ENCODE measurements at places on chromosomes 13 and 19.

GRCh38 chr19:52590728-52591127 lies 20.6 kb downstream of the ZNF701 start:
- peak; percentile 62 for DNase-seq
- H3K27ac ChIP-seq, result no peak overlapping the region
- H3K36me3 ChIP-seq, result 0 out of 2 replicates have a peak, but pooled peaks cover 8% of the 10 kb centered on the region
- H3K4me3 ChIP-seq, result no peak overlapping the region
- H3K4me1 ChIP-seq, result peaks cover 2% of the 10 kb centered on the region

GRCh38 chr13:40406405-40407120 lies 259.9 kb downstream of the FOXO1 start:
- H3K36me3 ChIP-seq, result no peaks in the 10 kb centered on the region
- no peak overlapping the region for H3K4me3 ChIP-seq
- H3K27me3 ChIP-seq, result no peaks in the 10 kb centered on the region
- no peak overlapping the region for H3K27ac ChIP-seq
- DNase-seq, result no peak

DNA sequence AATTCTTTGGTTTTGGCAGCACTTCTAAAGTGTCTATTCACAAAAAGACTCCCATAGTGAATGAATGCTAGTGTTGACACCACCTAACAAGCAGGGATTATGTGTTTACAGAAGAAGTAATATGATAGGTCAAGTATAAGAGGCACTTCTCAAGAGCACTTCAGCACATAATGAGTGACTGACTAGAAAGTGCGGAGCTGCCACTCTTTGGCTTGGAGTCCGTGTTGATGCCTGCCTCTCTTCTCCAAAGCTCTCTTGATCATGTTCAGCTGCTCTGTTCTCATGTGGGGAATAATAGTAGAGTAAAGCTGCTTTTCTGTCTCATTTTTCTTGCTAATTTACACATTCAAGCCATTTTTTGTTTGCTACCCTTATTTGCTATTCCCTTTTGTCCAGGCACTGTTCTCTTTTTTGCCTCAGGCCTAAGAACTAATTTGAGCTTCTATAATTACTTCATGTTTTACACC lies 22.7 kb upstream of the MAB21L1 start:
- no peaks in the 10 kb centered on the region for H3K36me3 ChIP-seq
- H3K27ac ChIP-seq, result no peak overlapping the region
- H3K27me3 ChIP-seq, result no peaks in the 10 kb centered on the region
- DNase-seq, result no peak
- no peaks in the 10 kb centered on the region for H3K4me1 ChIP-seq

DNA sequence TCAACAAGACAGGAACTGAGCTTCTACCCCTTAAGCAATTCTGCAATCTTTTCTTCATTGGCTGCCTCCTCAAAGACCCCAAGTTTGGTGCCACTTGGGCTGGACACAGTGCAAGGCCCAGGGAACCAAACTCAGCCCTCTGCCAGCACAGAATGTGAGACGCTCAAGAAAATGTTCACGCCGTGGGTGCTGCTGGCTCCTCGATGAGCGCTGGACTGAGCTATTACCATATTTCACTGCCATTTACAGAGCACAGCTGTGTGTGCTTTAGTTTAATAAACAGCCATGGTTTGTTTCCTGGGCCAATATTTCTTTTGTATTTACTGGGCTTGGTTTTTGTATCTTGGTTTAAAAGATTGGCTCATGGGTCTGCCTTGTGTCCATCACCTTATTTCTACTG lies 138.8 kb upstream of the VSTM2B start:
- no peak for DNase-seq
- no peaks in the 10 kb centered on the region for H3K36me3 ChIP-seq
- no peak overlapping the region for H3K4me3 ChIP-seq
- peaks cover 10% of the 10 kb centered on the region for H3K4me1 ChIP-seq
- no peak overlapping the region for H3K27ac ChIP-seq

- H3K4me1 ChIP-seq, result peaks cover 22% of the 10 kb centered on the region
- peaks cover 36% of the 10 kb centered on the region for H3K27me3 ChIP-seq
- H3K36me3 ChIP-seq, result no peaks in the 10 kb centered on the region
- peak overlapping the region; percentile 79 for H3K4me3 ChIP-seq
These were observed 14.4 kb downstream of the CCDC124 start for GRCh38 chr19:17946965-17947784.

GRCh38 chr13:19680751-19681150 lies 47.3 kb downstream of the MPHOSPH8 start:
- no peaks in the 10 kb centered on the region for H3K36me3 ChIP-seq
- peaks cover 40% of the 10 kb centered on the region for H3K4me1 ChIP-seq
- no peak overlapping the region for H3K4me3 ChIP-seq
- H3K27me3 ChIP-seq, result no peaks in the 10 kb centered on the region

DNA sequence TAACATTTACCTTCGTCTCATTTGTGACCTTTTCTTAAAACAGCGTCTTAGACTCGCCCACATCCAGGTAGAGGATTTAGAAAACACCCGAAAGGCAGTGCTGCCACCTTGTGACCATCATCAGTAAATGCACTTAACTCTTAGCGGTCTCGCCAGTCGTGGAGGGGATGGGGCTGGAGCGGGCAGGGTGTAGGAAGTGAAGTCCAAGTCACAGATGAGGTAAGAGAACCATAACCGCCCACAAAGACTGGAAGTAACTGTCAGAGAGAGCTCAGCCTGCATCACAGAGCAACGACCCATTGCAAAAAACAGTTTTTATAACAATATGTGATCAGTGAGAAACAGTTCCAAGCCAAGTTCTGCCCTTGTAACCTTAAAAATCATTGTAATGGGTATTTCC lies 10.7 kb upstream of the CEACAM3 start:
- peaks cover 18% of the 10 kb centered on the region for H3K27me3 ChIP-seq
- peak overlapping the region; percentile 44 for H3K4me3 ChIP-seq
- H3K27ac ChIP-seq, result no peak overlapping the region
- H3K4me1 ChIP-seq, result no peaks in the 10 kb centered on the region
- no peaks in the 10 kb centered on the region for H3K36me3 ChIP-seq
- DNase-seq, result peak; percentile 93

DNA sequence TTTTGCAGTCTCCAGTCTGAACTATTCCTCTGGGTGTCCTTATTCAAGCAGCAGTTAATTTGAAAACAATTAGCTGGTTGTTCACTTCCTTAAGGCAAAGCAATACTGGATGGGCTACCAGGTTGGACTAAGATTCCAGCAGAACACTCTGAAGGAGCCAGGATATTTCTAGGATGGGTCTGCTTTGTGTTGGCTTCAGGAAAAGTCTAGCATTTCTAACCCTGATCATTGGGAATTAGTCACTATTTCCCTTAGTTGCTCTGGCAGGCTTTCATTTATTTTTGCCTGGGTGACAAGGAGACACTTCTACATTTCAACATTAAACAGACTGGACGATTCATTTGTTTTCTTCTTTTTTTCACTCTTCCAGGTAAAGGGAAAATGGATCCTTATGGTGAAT lies 228.4 kb downstream of the ENOX1 start:
- H3K4me1 ChIP-seq, result no peaks in the 10 kb centered on the region
- H3K27me3 ChIP-seq, result no peaks in the 10 kb centered on the region
- H3K36me3 ChIP-seq, result no peaks in the 10 kb centered on the region
- H3K27ac ChIP-seq, result no peak overlapping the region
- no peak overlapping the region for H3K4me3 ChIP-seq

GRCh38 chr19:5023128-5023571 lies 54.2 kb downstream of the KDM4B start:
- H3K4me3 ChIP-seq, result no peak overlapping the region
- no peak for DNase-seq
- no peak overlapping the region for H3K27ac ChIP-seq

GRCh38 chr19:38842439-38843174 lies 7.2 kb downstream of the HNRNPL start:
- H3K36me3 ChIP-seq, result peaks cover 98% of the 10 kb centered on the region
- H3K27ac ChIP-seq, result peak overlapping the region; percentile 50
- H3K27me3 ChIP-seq, result no peaks in the 10 kb centered on the region
- no peaks in the 10 kb centered on the region for H3K4me1 ChIP-seq
- H3K4me3 ChIP-seq, result no peak overlapping the region

DNA sequence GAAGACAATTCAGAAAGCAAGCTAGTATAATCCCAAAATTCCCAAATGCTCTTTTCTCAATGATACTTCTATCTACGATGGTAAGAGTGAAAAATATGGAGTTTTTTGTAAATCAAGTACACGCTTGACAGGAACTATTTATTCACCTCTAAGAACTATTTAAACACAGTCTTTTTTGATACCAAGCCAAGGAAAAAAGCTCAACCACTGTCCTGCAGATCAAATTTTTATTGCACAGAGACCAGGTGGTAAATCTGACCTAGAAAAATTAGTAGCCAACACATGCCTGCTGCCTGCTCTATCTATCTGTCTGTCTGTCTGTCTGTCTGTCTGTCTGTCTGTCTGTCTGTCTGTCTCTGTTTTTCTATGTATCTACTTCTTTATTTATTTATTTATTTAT lies 292.2 kb downstream of the MZT1 start:
- no peaks in the 10 kb centered on the region for H3K27me3 ChIP-seq
- no peaks in the 10 kb centered on the region for H3K36me3 ChIP-seq
- no peak for DNase-seq
- H3K27ac ChIP-seq, result no peak overlapping the region
- peaks cover 17% of the 10 kb centered on the region for H3K4me1 ChIP-seq

GRCh38 chr13:109331011-109331433 lies 455.4 kb downstream of the IRS2 start:
- no peak overlapping the region for H3K27ac ChIP-seq
- no peaks in the 10 kb centered on the region for H3K36me3 ChIP-seq
- no peaks in the 10 kb centered on the region for H3K4me1 ChIP-seq

DNA sequence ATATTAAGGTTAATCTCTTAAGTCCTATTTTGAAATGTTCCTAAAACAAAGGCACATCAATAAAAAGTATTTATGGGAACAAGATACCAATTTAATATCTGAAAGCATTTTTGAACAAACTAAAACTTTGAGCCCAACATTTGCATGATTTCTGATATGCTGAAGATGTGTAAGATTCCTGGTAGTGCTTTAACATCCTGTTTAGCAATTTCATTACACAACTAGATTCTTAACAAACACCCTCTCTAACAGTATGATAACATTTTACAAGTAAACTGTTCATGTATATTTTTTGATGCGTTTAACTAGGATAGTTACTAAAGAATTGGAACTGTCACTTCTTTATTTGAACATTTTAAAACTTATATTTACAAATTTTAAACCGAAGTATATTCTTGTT lies 63.9 kb downstream of the DACH1 start:
- no peak for DNase-seq
- no peaks in the 10 kb centered on the region for H3K27me3 ChIP-seq
- no peaks in the 10 kb centered on the region for H3K4me1 ChIP-seq

DNA sequence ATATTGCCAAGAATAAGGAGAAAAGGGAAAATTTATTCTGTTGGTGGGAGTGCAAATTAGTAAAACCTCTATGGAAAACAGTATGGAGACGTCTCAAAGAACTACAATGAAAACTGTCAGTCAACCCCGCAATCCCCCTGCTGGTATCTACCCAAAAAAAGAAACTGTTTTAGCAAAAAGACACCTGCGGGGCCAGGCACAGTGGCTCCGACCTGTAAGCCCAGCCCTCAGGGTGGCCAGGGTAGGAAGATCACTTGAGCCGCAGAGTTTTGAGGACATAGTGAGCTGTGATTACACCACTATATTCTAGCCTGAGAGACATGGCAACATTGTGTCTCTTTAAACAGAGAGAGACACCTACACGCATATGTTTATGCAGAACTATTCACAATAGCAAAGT lies 37.5 kb upstream of the SLITRK1 start:
- H3K27me3 ChIP-seq, result no peaks in the 10 kb centered on the region
- DNase-seq, result peak; percentile 34
- no peaks in the 10 kb centered on the region for H3K4me1 ChIP-seq
- no peak overlapping the region for H3K27ac ChIP-seq
- H3K4me3 ChIP-seq, result no peak overlapping the region
- H3K36me3 ChIP-seq, result no peaks in the 10 kb centered on the region

- H3K4me3 ChIP-seq, result no peak overlapping the region
- H3K27ac ChIP-seq, result no peak overlapping the region
- peak; percentile 82 for DNase-seq
- peaks cover 3% of the 10 kb centered on the region for H3K4me1 ChIP-seq
- no peaks in the 10 kb centered on the region for H3K27me3 ChIP-seq
- H3K36me3 ChIP-seq, result no peaks in the 10 kb centered on the region
These were observed 5.6 kb upstream of the SYDE1 start for GRCh38 chr19:15101479-15102082.

GRCh38 chr13:30696278-30697176 lies 38.8 kb upstream of the ALOX5AP start:
- H3K36me3 ChIP-seq, result no peaks in the 10 kb centered on the region
- no peak overlapping the region for H3K4me3 ChIP-seq
- H3K4me1 ChIP-seq, result peaks cover 17% of the 10 kb centered on the region
- H3K27me3 ChIP-seq, result no peaks in the 10 kb centered on the region
- no peak overlapping the region for H3K27ac ChIP-seq

DNA sequence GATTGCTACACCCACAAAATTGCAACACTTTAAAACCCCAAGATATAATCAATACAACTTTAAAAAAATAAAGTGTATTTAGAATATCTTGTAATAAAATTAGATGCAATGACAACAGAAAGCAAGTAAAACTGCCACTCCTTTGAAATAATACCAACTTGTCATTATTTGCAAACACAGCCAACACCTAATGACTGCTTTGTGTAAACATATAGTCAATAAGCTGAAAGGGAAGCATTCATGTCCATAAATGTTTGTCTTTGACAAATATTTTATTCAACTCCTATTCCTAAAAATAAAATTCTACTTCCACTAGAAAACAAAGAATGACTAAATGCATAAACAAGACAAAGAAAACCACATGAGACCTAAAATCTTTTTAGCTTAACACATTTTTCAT lies 6.6 kb downstream of the SMAD9 start:
- H3K27me3 ChIP-seq, result peaks cover 20% of the 10 kb centered on the region
- H3K27ac ChIP-seq, result no peak overlapping the region

- H3K36me3 ChIP-seq, result no peaks in the 10 kb centered on the region
- H3K27me3 ChIP-seq, result peaks cover 23% of the 10 kb centered on the region
- H3K27ac ChIP-seq, result no peak overlapping the region
- peaks cover 13% of the 10 kb centered on the region for H3K4me1 ChIP-seq
- peak; percentile 33 for DNase-seq
These were observed 23.5 kb upstream of the LAIR1 start for GRCh38 chr19:54387991-54388801.

DNA sequence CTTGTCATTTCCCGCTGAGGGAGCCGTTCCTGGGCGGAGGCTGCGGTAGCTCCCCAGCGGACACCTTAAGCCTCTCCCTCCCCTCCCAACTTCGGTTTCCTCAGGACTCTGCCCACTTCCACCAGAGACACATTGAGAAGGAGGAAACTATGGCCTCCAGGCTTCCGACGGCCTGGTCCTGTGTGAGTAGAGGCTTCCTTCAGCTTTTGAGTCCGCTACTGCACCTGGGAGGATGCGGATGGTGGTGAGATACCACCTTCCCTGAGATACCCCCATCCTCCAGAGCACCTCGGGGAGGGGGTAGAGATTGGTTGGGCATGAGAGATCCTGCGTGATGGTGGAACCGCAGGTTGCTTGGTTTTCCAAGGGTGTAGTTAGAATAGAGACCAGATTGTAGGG lies 955 bp downstream of the ZNF274 start:
- H3K27me3 ChIP-seq, result no peaks in the 10 kb centered on the region
- peak overlapping the region; percentile 96 for H3K4me3 ChIP-seq
- H3K36me3 ChIP-seq, result peaks cover 15% of the 10 kb centered on the region
- H3K4me1 ChIP-seq, result 0 out of 2 replicates have a peak, but pooled peaks cover 4% of the 10 kb centered on the region

DNA sequence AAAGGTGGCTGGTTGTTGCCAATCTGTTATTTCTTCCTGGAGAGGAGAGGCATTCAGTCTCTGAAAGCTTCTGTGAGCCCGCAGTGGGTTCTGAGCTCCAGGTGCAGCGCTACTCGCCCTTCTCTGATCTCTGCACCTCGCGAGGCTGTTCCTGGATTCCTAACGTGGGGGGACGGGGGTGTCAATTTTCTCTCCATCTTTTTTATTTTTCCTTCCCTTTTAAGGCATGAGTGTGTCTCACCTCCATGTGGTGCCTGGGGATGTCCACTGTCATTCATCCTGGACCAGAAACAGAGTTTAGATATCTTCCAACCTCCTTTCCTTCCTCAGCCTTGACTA lies 626 bp downstream of the ZNF233 start:
- peak; percentile 21 for DNase-seq
- H3K36me3 ChIP-seq, result 0 out of 2 replicates have a peak, but pooled peaks cover 1% of the 10 kb centered on the region
- H3K4me1 ChIP-seq, result no peaks in the 10 kb centered on the region
- H3K27ac ChIP-seq, result peak overlapping the region; percentile 89
